ENCODE measurements at places on chromosomes 2 and 18.

GRCh38 chr2:233338812-233339368, 15.4 kb upstream of the DGKD start:
- no peak for DNase-seq

DNA sequence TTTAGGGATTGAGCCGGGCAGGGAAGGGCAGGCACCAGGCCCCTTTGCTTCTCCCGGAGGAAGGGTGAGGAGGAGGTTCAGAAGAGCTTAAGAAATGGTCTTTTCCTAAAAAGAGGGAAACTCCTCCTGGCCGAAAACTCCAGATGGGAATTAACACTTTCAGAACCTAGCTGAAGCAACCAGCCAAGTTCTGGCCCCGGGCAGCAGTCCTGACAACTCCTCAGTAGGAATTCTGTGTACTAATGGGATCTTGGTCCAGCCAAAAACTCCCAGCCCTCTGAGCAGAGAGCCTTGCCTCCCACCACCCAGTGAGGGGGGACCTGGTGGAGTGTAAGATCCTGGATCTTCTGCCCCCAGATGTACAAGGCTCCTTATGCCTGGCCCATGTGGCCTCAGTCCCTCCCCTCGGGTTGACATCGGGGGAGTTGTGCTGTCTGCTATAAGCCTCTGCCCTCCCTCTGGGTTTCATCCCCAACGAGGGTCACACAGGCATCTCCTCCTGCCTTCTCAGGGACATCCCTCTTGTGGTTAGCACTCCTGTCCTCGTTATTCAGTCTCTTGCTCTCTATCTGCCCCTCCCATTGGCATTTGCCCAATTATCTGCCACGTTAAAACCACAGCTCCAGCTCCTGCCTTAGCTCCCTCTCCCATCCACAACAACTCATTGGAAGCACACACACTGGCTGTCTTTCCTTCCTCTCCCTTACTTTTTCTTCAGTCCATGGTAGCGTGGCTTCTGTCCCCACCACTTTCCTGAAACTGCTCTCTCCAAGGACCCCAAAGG, 184.6 kb downstream of the CYP26B1 start:
- no peak for DNase-seq

DNA sequence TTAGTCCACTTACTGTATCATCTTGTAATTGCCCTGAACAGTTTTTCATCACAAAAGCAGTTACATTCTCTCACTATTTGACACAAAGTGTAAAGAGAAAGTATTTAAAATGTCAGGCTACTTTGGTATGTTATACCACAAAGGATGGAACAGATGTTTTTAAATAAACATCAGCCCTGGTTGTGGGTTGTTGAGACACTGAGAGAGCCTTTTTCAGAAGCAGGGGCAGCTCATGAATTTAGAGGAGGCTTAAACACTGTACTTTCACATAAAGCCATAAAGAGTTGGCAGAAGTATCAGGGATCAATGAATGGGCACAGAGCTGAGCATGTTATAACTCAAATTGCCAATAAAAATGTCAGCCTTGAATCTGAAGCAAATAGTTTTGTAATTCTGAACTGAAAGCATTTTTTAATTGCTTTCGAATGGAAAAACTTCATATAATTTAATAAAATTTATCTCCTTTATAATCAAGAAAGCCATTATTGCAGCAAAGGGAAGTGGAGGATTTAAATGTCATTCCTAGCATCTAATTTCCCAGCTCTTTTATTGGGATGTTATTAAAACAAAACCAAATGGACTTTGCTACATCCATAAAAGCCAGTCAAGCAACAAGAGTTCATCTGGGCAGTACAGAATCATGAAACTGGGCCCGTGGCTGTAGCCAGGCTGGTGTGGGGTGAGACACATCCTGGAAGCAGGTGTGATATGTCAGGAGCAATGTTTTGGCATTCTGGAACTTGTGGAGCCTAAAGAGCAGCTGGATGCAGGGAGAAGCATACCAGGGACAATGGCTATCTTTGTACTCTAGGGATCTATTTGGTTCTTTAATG, 95.1 kb upstream of the NT5C1B start:
- DNase-seq, result no peak

DNA sequence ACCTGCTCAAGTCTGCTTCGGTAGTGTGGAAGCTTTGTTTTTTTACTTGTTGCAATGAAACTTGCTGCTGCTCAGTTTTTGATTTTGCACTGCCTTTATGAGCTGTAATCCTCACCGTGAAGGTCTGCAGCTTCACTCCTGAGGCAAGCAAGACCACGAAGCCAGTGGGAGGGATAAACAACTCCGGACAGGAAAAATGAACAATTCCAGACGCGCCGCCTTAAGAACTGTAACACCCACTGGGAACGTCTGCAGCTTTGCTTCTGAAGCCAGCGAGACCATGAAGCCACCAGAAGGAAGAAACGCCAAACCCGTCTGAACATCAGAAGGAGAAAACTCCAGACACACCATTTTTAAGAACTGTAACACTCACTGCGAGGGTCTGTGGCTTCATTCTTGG, 245.7 kb upstream of the REG3G start:
- DNase-seq, result no peak

- DNase-seq, result no peak
Measured at GRCh38 chr2:44498551-44498950, 136.8 kb downstream of the CAMKMT start.

DNA sequence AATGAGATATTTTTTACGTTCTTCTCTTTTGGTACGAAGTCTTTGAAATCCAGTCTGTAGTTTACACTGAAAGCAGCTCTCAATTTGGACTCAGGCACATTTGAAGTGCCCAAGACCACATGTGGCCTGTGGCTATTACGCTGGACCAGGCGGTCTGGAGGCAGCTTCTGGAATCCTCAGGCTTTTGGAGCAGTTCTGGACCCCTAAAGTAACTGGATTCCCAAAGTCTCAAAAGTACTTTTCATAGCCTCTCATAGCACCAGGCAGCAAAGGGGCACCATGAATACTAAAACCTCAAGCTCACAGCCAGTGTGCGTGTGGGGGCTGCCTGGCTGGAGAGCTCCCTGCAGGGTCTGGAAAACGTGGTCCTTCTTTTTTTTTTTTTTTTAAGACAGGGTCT, 119.0 kb downstream of the SMAD7 start:
- DNase-seq, result no peak

- no peak for DNase-seq
Measured at GRCh38 chr2:36489281-36489680, 108.7 kb downstream of the FEZ2 start.

GRCh38 chr2:214127571-214127970, 283.3 kb upstream of the VWC2L start:
- peak; percentile 24 for DNase-seq
